Fibroblast of pulmonary artery (primary cell): ENCODE measurements at places on chromosomes 4 and X.

GRCh38 chr4:113157086-113157857 lies 107.8 kb downstream of the ANK2 start:
- no peak for DNase-seq

DNA sequence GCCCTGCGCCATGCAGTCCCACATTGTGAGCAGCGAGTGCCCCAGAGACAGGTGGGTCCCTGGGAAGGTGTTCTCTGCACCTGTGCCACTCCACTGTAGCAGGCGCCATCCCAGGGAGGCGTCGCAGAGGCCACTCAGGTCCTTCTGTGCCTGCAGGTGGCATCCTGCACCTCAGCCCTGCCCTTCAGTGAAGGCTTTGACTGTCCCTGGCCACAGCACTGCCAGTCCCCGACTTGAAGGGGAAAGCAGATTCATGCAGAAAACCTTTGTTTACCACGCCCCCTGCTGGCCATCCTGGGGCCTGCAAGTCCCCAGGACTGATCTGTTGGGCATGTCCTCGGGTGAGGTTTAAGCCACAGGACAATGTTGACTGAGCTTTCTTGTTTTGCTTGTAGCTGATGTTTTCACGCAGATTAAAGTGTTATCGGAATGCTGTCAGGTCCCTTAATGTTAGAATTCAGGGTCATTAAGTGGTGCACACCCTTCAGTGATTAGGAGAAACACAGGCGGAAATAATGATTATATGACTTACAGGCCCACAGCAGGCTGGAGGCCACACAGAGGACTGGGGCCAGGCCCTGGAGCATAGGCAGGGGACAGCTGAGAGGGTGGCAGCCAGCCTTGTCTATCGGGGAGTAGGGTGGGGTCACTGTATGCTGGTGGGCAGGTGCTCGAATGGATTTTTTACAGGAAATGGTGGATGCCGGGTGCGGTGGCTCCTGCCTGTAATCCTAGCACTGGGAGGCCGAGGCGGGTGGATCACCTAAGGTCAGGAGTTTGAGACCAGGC lies 5.0 kb downstream of the TACC3 start:
- peak; percentile 88 for DNase-seq

DNA sequence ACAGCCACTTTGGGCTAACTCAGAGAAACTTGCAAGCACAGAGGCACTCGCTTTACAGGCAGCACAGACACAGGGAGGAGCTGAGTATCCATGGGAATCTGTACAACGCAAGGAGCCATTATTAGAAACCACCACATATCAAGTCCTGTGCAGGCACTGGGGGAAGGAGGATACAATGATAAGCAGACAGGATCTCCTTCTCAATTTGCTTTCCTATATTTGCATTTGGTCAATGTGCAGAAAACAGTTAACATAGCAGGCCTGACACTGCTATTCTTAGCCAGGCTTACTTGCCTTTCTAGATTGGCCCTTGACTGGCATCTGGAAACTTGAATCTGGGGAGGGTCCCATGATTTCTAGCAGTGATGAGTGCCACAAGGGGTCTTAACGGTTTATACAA lies 65.8 kb downstream of the TEC start:
- DNase-seq = no peak

DNA sequence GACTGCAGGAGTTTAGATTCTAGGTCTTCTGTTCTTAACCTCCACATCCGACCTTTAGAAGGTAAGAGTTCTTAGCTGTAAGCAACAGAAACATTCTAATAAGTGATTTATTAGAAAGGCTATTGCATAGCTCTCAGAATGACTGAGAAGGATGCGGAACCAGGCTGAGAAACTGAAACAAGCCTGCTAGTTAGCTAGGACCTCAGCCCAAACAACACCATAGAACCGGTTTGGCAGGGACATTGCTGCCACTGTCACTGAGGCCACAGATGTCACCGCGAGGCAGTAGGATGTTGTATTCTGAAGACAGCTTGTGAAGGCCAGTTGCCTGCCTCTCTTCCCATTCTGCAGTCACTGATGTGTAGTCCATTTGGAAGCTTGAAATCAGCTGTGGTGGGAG lies 160.0 kb upstream of the ARX start:
- no peak for DNase-seq

DNA sequence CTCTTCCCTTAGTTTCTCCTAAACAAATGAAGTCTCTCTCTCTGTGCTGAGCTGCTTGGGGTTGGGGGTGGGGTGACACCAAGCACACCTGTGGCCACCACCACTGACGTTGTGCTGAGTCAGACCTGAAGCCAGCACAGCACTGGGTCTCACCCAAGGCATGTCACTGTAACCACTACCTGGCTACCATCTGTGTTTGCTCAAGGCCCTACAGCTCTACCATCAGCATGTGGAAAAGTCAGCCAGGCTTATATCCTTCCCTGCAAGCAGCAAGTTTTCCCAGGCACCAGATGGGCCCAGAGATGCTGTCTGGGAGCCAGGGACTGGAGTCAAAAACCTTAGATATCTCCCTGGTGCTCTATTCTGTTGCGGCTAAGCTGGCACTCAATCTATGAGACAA lies 6.9 kb downstream of the CXCL10 start:
- DNase-seq = no peak
